Aorta (tissue), 5 donors: ENCODE measurements at places on chromosomes 3 and 15. TPM values are rescaled to one million over a fixed set of nuclear protein-coding genes. Genes with fewer than 3 reads are reported as not detected.

GRCh38 chr3:5638550-5638949 lies 451.0 kb downstream of the EDEM1 start:
- no peak overlapping the region for H3K27ac ChIP-seq
- H3K4me3 ChIP-seq, result no peak overlapping the region
- no peaks in the 10 kb centered on the region for H3K27me3 ChIP-seq

DNA sequence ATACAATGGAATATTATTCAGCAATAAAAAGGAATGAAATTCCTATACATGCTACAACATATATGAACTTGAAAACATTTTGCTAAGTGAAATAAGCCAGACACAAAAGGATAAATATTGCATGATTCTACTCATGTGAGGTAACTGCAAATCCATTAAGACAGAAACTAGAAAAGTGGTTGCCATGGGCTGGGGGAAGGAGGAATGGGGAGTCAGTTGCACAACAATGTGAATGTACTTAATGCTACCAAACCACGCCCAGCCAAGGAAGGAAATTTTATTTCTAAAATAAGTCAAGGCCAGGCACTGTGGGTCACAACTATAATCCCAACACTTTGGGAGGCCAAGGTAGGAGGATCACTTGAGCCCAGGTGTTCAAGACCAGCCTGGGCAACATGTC lies 9.8 kb upstream of the GMPPB start:
- no peak for DNase-seq
- H3K4me1 ChIP-seq, result no peaks in the 10 kb centered on the region
- H3K27ac ChIP-seq, result no peak overlapping the region
- peaks cover 7% of the 10 kb centered on the region for H3K36me3 ChIP-seq
- H3K27me3 ChIP-seq, result no peaks in the 10 kb centered on the region

GRCh38 chr3:150172356-150172755 lies 201.7 kb upstream of the PFN2 start:
- H3K4me1 ChIP-seq, result no peaks in the 10 kb centered on the region
- H3K27me3 ChIP-seq, result no peaks in the 10 kb centered on the region
- H3K4me3 ChIP-seq, result no peak overlapping the region
- H3K27ac ChIP-seq, result no peak overlapping the region

GRCh38 chr15:70376031-70376928 lies 278.6 kb upstream of the TLE3 start:
- H3K4me3 ChIP-seq, result no peak overlapping the region
- no peaks in the 10 kb centered on the region for H3K36me3 ChIP-seq
- no peak overlapping the region for H3K27ac ChIP-seq
- no peak for DNase-seq
- no peaks in the 10 kb centered on the region for H3K4me1 ChIP-seq
- H3K27me3 ChIP-seq, result no peaks in the 10 kb centered on the region

DNA sequence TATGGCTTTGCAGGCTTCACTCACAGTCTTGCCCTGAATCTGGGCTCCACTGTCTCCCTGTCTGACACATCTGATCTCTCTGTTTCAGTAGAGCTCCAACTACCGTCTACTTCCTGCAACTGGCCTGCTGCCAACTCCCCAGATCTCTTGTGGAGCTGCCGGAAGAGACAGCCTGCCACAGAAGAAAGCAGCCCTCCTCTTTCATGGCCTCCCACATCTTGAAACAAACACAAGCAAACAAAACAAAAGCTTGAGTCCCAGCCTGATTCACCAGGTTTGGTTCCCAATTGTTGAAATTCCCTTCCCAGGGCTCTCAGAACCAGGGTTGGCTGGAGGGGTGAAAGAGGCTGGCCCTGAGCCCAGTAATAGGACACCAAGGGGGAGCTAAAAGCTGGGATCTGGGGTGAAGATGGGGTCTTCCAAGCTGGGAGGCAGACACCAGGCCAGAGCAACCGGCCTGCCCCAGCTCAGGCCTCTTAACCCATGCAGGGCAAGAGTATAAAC lies 55.3 kb upstream of the CA12 start:
- no peak overlapping the region for H3K27ac ChIP-seq
- no peak overlapping the region for H3K4me3 ChIP-seq
- H3K4me1 ChIP-seq, result no peaks in the 10 kb centered on the region

- no peaks in the 10 kb centered on the region for H3K27me3 ChIP-seq
- H3K4me1 ChIP-seq, result peaks cover 23% of the 10 kb centered on the region
- no peak overlapping the region for H3K27ac ChIP-seq
- no peak for DNase-seq
- no peaks in the 10 kb centered on the region for H3K36me3 ChIP-seq
- H3K4me3 ChIP-seq, result no peak overlapping the region
Observed at GRCh38 chr3:149534671-149535332, 60.3 kb downstream of the TM4SF4 start.

GRCh38 chr15:66592505-66593218 lies 26.9 kb upstream of the LCTL start:
- no peaks in the 10 kb centered on the region for H3K27me3 ChIP-seq
- H3K4me1 ChIP-seq, result peaks cover 2% of the 10 kb centered on the region
- H3K27ac ChIP-seq, result no peak overlapping the region
- H3K4me3 ChIP-seq, result no peak overlapping the region
- DNase-seq, result no peak
- no peaks in the 10 kb centered on the region for H3K36me3 ChIP-seq

GRCh38 chr3:119810018-119810435 lies 28.1 kb downstream of the NR1I2 start:
- H3K27ac ChIP-seq, result no peak overlapping the region
- H3K36me3 ChIP-seq, result no peaks in the 10 kb centered on the region
- no peaks in the 10 kb centered on the region for H3K4me1 ChIP-seq
- peak; percentile 80 for DNase-seq
- no peaks in the 10 kb centered on the region for H3K27me3 ChIP-seq
- peak overlapping the region; percentile 31 for H3K4me3 ChIP-seq

- no peak for DNase-seq
- no peaks in the 10 kb centered on the region for H3K36me3 ChIP-seq
- H3K27me3 ChIP-seq, result no peaks in the 10 kb centered on the region
- no peak overlapping the region for H3K4me3 ChIP-seq
- no peak overlapping the region for H3K27ac ChIP-seq
Observed at GRCh38 chr3:34363881-34364280, 565.5 kb downstream of the PDCD6IP start.

DNA sequence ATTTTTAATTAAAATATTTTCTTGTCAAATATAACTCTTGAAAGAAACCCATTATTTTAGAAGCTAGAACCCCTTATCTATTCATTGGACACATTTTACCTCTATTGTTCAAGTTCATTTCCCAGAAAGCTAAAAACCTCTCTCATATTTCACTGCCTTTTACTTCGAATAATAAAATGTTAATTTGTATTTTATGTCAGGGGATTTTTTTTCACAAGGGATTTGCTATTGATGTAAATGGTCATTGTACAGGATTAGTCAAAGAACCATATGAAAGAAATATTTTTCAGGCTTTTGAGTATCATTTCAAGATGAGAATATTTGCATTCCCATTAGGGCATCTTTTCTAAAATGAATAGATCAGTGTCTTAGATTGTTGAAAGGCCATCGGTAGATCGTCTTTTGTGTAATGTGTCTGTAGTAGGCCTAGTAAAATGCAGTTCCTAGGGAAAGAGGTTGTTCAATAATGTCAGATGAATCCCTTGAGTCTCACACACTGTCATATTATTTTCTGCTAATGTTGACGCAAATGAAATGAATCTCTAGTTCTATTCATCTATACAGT lies 114.5 kb downstream of the ROBO1 start:
- no peaks in the 10 kb centered on the region for H3K4me1 ChIP-seq
- no peaks in the 10 kb centered on the region for H3K36me3 ChIP-seq
- no peak overlapping the region for H3K27ac ChIP-seq
- DNase-seq, result no peak
- H3K4me3 ChIP-seq, result no peak overlapping the region

DNA sequence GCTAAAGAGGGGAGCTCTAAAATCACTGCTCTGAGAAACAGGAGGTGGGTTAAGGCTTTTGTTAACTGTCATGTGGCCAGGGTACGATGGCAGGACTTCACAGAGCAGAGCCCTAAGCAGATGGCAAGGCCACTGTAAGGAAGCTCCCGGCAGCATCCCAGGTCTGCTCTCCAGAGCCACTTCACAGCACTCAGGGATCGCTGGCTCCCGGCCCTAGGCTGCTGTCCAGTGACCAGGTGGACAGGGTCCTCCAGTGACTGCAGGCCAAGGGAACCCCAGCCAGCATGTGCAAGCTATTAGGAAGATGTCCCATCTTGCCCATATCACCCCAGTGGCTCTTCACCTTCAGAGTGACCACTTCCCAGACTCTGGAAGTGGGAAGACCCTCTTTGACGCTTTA lies 10.4 kb downstream of the TMEM41A start:
- H3K27me3 ChIP-seq, result no peaks in the 10 kb centered on the region
- DNase-seq, result no peak
- no peak overlapping the region for H3K27ac ChIP-seq
- no peaks in the 10 kb centered on the region for H3K4me1 ChIP-seq
- no peak overlapping the region for H3K4me3 ChIP-seq

GRCh38 chr3:140568842-140569520 lies 108.9 kb upstream of the TRIM42 start:
- no peak for DNase-seq
- no peak overlapping the region for H3K27ac ChIP-seq
- no peak overlapping the region for H3K4me3 ChIP-seq
- no peaks in the 10 kb centered on the region for H3K27me3 ChIP-seq
- H3K36me3 ChIP-seq, result no peaks in the 10 kb centered on the region

DNA sequence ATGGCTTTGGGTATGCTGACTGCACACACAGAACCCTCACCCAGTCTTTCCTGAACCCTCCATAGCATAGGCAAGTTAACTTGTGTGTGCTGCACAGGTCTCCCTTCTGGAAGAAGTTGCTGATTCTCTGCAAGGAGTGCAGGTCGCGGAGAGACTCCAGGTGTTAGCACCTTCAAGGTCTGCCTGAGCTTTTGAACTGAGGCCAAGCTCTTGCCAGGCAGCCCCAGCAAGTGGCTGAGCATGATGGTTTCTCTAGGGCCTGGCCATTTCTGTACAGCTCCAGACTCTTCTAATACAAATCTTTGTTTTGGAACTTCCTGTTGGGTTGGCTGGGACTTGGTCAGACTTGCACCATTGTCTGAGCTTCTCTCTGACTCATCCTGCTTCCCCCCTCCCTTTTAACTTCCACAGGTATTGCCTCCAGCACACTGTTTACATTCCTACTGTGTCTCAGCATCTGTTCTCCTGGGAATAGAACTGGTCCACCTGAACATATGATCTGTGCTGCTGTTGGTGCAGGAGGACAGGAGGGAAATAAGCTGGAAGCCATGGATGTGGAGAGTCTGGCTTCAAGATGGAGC lies 53.3 kb downstream of the KY start:
- no peaks in the 10 kb centered on the region for H3K4me1 ChIP-seq
- no peak overlapping the region for H3K27ac ChIP-seq
- no peak overlapping the region for H3K4me3 ChIP-seq
- H3K36me3 ChIP-seq, result no peaks in the 10 kb centered on the region
- no peaks in the 10 kb centered on the region for H3K27me3 ChIP-seq
- DNase-seq, result no peak

GRCh38 chr3:124607163-124607562 lies 123.1 kb upstream of the UMPS start:
- no peaks in the 10 kb centered on the region for H3K27me3 ChIP-seq
- no peak overlapping the region for H3K27ac ChIP-seq
- peaks cover 2% of the 10 kb centered on the region for H3K36me3 ChIP-seq
- no peak for DNase-seq
- H3K4me3 ChIP-seq, result no peak overlapping the region

GRCh38 chr15:91816942-91817341 lies 36.6 kb upstream of the SLCO3A1 start:
- H3K4me3 ChIP-seq, result no peak overlapping the region
- no peak overlapping the region for H3K27ac ChIP-seq
- DNase-seq, result no peak
- no peaks in the 10 kb centered on the region for H3K27me3 ChIP-seq
- H3K36me3 ChIP-seq, result no peaks in the 10 kb centered on the region
- no peaks in the 10 kb centered on the region for H3K4me1 ChIP-seq

DNA sequence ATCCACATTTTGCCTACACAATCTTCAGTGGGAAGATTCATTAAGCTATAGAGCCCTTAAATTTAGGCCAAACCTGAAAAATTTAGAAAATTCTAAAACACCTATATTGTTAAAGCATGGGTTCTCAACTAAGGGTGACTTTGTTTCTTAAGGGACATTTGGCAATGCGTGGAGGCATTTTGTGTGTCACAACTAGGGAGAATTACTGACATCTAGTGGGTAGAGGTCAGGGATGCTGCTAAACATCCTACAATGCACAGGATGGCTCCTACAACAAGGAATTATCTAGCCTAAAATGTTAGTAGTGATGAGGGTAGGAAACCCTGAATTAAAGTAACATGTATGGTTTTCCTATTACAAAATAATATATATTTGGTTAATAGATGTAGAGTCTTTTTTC lies 55.8 kb downstream of the TBC1D5 start:
- H3K4me3 ChIP-seq, result no peak overlapping the region
- DNase-seq, result no peak
- H3K36me3 ChIP-seq, result no peaks in the 10 kb centered on the region
- peaks cover 1% of the 10 kb centered on the region for H3K4me1 ChIP-seq
- H3K27me3 ChIP-seq, result no peaks in the 10 kb centered on the region

DNA sequence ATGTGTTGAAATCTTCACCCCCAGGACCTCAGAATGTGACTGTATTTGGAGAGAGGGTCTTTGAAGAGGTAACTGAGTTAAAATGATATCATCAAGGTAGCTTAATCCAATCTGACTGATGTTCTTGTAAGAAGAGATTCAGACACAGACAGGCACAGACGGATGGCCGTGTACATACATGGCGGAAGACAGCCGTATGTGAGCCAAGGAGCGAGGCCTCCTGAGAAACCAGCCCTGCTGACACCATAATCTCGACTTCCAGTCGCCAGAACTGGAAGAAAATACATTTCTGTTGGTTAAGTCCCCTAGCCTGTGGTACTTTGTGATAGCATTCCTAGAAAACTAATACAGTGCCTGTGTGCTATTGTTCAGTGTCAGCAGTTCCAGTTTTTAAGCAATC lies 73.6 kb downstream of the APBA2 start:
- no peaks in the 10 kb centered on the region for H3K36me3 ChIP-seq
- DNase-seq, result no peak
- no peaks in the 10 kb centered on the region for H3K27me3 ChIP-seq
- no peak overlapping the region for H3K4me3 ChIP-seq
- no peaks in the 10 kb centered on the region for H3K4me1 ChIP-seq

DNA sequence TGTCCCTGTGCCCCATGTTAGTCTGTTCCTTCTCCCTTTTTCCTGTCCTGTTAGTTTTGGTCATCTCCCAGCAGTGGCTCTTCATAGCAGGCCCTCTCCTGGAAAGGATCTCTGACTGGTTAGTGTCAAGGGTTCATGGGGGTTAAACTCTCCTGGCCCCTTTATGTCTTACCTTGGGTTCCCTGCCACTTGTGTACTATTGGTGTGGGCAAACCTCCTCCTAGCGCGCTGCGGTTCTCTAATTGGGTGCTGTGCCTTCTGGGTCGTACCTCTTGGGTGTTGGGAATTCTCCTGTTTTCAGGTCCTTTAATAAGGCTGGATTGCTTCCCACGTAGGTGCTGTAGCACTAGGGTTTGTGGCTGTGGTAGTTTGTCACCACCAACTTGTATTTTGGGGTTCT lies 18.8 kb downstream of the GMPS start:
- H3K36me3 ChIP-seq, result no peaks in the 10 kb centered on the region
- peaks cover 5% of the 10 kb centered on the region for H3K4me1 ChIP-seq
- no peak overlapping the region for H3K27ac ChIP-seq
- DNase-seq, result no peak
- H3K4me3 ChIP-seq, result no peak overlapping the region
- H3K27me3 ChIP-seq, result no peaks in the 10 kb centered on the region

The FOXL2 gene
- total RNA-seq, result not detected

The NEIL1 gene
- total RNA-seq, result 45.5 TPM

The CLEC3B gene
- 96.9 TPM for total RNA-seq

The RARB gene
- total RNA-seq, result 5.9 TPM

The MESP2 gene
- total RNA-seq, result not detected

The MYRIP gene
- 10.3 TPM for total RNA-seq

The TGM5 gene
- not detected for total RNA-seq
